ENCODE measurements at places on chromosomes 12 and 14.

DNA sequence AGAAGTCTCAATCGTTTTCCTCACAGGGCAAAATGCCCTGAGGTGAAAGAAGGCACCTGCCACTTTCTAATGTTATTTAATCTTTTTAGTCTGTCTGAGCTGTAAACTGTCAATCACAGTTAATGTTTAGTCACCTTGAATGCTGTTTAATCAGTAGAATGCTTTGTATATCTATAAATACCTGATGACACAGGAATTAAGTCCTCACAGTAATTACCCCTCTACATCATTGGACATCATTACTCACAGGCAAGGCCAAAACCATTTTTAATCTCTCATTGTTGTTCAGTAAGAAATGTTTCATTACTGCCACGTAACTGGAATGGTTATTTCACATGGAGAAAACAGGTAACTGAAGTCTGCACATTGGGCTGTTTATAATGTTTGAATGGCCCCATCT lies 178.8 kb downstream of the EXOC5 start:
- DNase-seq = no peak

- no peak for DNase-seq
Observed at GRCh38 chr12:6666211-6666610, 3.3 kb upstream of the ING4 start.

DNA sequence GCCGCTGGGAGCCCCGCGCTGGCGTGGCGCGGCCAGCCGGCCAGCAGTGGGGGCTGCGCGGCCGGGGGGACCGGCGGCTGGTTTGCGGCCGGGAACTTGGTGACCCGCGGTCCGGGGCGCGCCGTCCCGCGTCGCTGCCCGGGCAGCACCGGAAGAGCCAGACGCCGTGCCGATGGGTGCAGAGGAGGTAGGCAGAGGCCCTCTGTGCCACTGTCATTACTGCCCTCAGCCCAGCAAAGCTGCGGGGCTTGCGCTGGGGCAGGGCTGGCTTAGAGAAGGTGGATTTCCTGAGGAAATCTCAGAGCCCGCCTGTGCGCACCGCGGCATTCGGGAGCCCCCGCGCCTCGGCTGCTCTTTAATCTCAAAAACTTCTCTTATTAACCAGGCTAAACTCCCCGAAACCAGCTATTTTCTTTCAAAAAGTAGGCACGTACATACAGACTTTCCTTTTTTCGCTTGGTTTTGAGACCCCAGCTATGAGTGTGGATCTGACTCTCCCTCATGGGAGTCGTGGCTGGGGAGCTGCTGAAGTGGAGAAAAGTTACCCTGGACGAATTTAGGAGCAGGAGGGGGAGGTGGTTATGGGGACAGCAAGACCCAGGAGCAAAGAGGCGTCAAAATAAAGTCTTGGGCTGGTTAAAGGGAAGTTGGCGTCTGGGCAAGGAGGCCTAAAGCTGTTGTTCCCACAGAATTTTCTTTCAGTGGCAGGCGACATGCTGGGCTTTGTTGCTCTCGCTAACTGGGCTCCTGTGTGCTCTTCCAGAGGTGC lies 802 bp downstream of the SUSD6 start:
- no peak for DNase-seq

DNA sequence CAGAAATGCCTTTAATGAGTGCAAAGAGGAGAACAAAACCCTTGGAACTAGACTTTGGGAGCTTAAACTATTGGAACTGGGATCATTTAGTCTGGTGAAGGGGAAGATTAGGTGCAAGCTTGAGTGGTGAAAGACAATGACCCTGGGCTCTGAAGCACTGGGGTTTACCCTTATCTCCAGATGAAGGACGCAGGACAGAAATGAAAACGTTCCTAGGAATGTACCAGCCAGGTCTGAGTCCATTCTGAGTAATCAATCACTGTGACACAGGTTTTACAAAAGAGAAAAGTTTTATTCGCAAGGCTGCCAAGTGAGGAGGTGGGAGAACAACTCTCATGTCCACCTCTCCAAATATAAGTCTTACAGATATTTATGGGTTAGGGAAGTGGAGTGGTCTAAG lies 249.1 kb downstream of the LRIG3 start:
- DNase-seq = no peak

DNA sequence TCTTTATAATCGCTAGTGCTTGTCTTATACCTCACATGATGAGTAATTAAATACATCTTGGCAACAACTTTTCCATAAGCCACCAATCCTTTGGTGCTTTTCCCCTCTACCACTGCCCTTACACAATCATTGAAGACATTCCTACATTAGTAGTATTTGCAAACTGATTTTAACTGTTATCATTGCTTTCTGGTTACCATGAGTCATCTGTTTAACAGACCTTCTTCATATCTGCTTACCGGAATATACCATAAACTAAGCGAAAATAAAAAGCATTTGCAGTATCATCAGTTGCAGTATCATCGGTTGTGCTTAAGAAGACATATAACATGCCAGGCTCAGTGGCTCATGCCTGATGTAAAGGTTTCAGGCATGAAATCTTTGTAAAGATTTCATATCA lies 54.8 kb upstream of the PLEKHA5 start:
- no peak for DNase-seq

GRCh38 chr12:68170726-68171125 lies 11.2 kb upstream of the IFNG start:
- DNase-seq = no peak

GRCh38 chr14:69615121-69615495 lies 3.7 kb downstream of the SUSD6 start:
- no peak for DNase-seq
